ENCODE measurements at places on chromosomes 6 and 20. TPM values are rescaled to one million over a fixed set of nuclear protein-coding genes. Genes with fewer than 3 reads are reported as not detected.

LY6G6F gene
- not detected for total RNA-seq

DNA sequence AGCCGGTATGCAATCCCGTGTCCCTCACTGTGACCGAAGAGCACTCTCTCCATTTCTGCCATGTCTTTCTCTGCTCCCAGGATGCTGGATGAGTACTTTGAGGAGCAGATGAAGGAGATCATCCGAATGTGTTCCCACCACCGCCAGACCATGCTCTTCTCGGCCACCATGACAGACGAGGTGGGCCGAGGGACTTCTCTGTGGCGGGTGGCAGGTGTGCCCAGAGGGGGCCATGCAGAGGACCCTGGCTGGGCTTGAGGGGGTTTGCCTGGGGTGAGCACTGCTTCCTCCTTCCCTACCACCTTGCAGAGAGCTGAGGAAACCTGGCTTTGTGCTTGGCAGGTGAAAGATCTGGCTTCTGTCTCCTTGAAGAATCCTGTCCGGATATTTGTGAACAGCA lies 14.0 kb downstream of the DDX27 start:
- no peak for DNase-seq

DNA sequence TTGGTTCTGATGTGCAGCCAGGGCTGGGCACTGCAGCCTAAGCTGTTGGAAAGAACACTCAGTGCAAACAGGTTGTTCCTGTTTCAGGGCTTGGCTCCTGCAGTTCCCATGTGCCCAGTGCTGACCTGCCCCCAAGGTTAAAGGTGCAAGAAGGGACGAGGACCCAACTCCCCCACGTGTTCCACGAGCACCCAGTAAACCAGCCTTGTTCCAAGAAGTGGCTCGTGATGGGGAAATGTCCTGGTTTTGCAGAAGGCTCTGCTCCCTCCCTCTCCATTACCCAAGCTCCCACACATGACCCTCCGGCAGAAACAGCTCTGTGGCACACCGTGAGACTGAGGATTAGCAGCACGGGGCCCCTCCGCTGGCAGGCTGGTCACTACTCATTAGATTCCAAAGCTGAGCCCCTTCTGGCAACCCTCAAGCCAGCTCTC lies 9.4 kb downstream of the ACSS1 start:
- DNase-seq = no peak

IL17A gene
- total RNA-seq = not detected

GRCh38 chr6:127299522-127300240 lies 33.0 kb downstream of the RNF146 start:
- no peak for DNase-seq

DNA sequence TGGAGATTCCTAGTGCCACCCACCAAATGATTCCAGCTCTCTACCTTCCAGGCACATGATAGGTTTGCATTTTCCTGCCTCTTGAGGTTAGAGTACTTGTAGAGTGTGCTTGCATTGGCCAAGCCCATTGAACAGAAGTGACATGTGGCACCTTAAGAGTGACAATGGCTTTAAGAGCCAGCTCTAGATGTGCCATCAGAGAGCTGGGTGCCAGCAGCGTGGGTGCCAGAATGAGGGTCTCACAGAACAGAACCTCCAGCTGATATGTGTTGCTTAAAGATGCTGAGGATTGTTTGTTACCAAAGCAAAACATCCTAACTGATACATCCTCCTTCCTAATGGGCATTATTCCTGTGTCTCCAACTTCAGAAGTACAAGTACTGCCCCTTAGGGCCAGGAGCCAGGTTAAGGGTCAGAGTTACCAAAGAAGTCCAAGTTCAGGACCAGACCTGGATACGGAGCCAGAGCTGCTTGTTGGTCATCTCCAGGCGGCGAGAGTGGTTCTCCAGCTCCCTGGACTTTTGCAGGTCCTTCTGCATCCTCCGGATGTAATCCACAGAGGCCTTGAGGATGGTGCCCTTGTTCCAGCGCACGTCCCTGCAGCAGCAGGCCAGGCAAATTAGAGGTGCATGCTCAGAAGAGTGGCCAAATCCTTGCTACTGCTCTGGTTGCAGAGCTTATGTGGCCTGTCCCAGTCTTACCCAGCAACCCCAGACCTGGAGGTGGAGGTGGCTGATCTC lies 47.5 kb downstream of the MDFI start:
- DNase-seq = no peak

DNA sequence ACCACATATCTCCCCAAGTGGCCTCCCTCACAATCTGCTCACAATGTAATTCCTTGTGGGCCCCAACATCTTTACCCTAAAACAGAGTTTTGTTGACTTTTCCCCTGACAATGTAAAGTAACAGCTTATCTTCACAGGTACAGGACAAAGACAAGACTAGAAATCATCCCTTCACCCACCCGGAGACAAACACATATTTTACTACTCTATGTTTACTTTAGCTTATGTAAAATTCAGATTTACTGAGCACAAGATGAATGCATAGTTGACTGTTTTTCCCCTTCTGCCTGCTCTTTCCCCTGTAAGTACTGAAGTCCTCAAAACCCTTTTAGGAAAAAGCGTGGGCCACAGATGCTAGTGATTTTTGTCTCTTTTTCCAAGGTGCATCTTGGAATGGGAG lies 61.0 kb downstream of the RPP21 start:
- DNase-seq = no peak

DUSP22 gene
- total RNA-seq = 23.7 TPM

DNA sequence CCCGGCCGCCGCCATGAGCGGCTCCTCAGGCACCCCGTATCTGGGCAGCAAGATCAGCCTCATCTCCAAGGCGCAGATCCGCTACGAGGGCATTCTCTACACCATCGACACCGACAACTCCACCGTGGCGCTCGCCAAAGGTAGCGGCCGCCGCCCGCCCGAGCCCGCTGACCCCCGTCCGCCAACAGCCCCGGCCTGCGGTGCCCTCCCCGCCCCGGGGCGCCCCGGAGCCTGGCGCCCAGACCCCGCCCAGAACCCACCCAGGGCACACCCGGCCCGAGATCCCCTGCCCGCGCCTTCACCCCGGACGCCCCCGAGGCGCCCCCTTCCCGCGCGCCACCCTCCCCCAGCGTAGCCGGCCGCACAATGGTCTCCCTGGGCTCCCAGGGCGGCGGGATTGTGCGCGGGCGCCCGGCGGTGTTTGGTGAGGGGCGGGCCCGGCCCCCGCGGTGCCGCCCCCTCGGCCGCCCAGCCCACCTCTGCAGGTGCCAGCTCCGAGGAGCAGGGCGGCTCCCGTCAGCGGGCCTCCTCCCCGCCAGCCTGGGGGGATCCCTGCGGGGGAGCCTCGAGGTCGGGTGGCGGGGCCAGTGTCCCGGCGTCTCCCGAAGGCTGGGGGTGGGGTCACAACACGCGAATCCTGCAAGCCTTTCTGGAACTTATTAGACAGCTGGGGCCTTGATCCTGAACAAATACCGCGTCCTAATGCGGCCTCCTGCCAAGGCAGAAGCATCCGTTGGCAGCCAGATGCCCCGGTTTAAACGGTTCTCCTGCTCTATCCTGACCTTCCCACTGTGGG lies 577 bp downstream of the LSM14B start:
- DNase-seq = no peak

ZNF391 gene
- total RNA-seq = 3.7 TPM

- no peak for DNase-seq
These were observed 87.0 kb downstream of the SGK1 start for GRCh38 chr6:134230940-134231339.

ANKEF1 gene
- total RNA-seq = 2.7 TPM

GRCh38 chr20:50068041-50068651 lies 44.8 kb downstream of the UBE2V1 start:
- DNase-seq = no peak

TRAPPC3L gene
- not detected for total RNA-seq

TRAM2 gene
- 1.6 TPM for total RNA-seq

- DNase-seq = no peak
These were observed 81.2 kb downstream of the DACT2 start for GRCh38 chr6:168238159-168238909.

PRKN gene
- 5.9 TPM for total RNA-seq

DNA sequence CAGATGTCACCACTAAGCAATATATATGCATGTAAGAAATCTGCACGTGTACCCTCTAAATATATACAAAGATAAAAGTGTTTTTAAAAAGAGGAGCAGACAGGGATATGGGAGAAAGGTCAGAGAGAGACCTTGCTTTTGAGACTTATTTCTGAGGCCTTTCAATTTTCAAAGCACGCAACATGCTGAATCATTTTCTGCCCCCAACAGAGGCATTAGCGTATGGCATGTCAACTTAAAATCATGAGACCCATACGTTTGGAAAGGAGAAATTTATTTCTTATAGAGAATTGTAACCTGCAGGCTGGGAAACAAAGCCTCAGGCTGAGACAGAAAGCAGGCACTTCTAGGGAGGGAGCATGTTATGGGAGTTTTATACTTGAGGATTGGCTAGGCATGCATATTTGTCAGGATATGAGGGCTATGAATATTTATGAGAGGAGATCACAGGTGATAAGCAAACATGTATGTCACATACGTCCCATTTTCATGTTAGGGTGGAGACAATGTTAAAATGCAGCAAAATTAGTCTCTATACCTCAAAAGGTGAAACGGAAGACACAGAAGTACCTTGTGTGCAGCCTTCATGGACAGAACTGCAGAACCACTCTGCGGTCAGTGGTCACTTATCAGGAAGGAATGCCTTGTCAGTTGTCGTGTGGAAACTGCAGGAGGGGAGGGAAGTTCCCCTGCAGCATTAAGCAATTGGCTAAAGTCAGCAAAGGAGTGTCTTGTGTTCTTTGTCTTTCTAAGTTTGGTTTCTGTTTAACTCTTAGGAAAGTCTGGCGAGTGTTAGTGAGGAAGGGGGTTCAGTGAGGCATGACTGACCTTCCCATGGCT lies 6.3 kb upstream of the GABRR2 start:
- DNase-seq = no peak

ANKRD6 gene
- 33.8 TPM for total RNA-seq

GRCh38 chr6:17013701-17014100 lies 88.1 kb upstream of the STMND1 start:
- no peak for DNase-seq

- DNase-seq = peak; percentile 30
These were observed 3.7 kb downstream of the AK9 start for GRCh38 chr6:109687271-109687761.

DNA sequence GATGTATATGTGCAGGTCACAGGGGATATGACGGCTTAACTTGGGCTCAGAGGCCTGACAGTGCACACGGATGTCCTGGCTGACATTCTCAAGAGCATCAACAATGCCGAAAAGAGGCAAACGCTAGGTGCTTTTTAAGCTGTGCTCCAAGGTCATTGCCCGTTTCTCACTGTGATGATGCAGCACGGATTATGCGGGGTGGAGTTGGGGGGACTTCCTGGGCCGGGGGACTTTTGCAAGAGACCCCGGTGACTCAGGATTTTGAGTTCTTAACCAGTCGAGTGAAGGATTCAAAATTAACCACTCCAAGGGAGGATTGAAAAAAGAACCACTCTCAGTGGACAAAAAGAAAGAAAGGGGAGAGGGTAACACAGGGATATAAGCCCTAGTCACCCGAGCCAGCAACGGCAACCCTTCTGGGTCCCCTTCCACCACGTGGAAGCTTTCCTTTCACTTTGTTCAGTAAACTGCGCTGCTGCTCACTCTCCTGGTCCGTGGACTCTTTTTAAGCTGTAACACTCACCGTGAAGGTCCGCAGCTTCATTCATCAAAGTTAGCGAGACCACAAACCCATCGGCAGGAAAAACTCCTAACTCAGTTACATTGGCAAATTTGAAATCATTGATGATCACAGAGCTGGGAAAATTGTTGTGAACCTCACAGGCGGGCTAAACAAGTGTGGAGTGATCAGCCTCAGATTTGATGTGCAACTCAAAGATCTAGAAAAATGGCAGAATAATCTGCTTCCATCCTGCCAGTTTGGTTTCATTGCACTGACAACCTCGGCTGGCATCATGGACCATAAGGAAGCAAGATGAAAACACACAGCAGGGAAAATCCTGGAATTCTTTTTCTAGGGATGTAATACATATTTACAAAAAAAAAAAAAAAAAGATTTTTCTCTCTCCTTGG lies 199.3 kb downstream of the ARID1B start:
- DNase-seq = no peak

PAQR8 gene
- 12.8 TPM for total RNA-seq

CDSN gene
- total RNA-seq = not detected

ENPP5 gene
- total RNA-seq = 4.7 TPM

SNRNP48 gene
- 24.0 TPM for total RNA-seq

OTOR gene
- 0.47 TPM for total RNA-seq

PNPLA1 gene
- not detected for total RNA-seq

GRCh38 chr6:5850848-5851255 lies 155.9 kb downstream of the NRN1 start:
- no peak for DNase-seq

DNA sequence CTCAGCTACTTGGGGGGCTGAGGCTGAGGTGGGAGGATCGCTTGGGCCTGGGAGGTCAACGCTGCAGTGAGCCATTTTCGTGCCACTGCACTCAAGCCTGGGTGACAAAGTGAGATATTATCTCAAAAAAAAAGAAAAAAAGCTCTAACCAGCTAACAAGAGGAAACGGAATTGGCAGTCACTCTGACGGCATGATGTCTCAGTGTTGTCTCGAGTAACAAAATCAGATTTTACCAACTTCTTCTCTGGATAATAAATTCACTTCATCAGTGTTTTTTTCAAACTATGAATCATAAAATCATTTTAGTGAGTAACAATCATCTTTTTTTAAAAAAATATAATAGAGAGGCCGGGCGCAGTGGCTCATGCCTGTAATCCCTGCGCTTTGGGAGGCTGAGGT lies 12.6 kb downstream of the KIF16B start:
- no peak for DNase-seq

FAXC gene
- total RNA-seq = 49.3 TPM

DNA sequence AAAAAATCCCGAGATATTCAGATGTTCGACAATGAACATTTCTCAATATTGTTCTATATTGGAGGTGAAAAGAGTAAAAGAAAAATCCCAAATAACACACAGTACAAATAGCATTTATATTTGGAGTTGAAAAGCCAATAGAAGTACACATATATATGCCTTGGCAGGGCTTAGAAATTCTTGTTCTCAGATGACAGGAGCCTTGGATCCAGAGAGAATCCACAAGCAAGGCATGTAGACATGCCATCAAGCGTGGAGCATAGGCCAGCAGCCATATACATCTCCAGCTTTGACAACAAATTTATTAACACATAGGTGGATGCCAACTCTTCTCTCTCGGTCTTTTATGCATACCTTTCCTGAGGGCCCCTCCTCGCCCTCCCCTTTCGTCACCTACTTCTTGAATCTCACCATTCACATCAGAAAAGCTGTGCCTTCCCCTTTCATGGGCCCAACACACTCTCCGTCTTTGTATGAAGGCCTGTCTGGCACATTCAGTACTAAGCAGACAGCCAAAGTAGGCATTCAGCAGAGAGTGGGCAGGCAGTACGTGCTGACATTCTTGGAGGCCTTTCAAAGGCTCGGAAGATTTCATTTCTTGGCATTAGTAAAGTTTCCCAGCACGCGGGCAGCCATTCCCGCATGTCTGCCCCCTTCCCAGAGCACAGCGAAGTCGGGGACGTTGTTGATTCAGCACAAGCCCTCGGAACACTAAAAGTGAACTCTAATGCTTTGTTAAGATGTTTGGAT lies 18.2 kb downstream of the NEDD9 start:
- DNase-seq = peak; percentile 72

PDE7B gene
- total RNA-seq = 3.0 TPM

GRCh38 chr20:13098720-13099355 lies 90.1 kb downstream of the SPTLC3 start:
- DNase-seq = no peak

Data from occipital lobe (tissue), 3 donors.